ENCODE measurements at places on chromosomes 16 and 17. TPM values are rescaled to one million over a fixed set of nuclear protein-coding genes. Genes with fewer than 3 reads are reported as not detected.

The EXOC7 gene
- total RNA-seq: 86.8 TPM

The P2RX5 gene
- 7.9 TPM for total RNA-seq

The CCR7 gene
- total RNA-seq: 0.25 TPM

The TAC4 gene
- total RNA-seq: not detected

The ERN1 gene
- 3.4 TPM for total RNA-seq

The SHBG gene
- not detected for total RNA-seq

The SNAI3 gene
- under 0.01 TPM for total RNA-seq

The KRTAP1-5 gene
- not detected for total RNA-seq

The CRHR1 gene
- total RNA-seq: 37.6 TPM

The TMEM100 gene
- 3.9 TPM for total RNA-seq

The NPIPA2 gene
- not detected for total RNA-seq

The CPNE7 gene
- 13.0 TPM for total RNA-seq

The TMC8 gene
- 0.49 TPM for total RNA-seq

The ITGB4 gene
- total RNA-seq: 3.7 TPM

Data from temporal lobe (tissue), 4 donors.